ENCODE measurements at places on chromosomes 7 and 10.

GRCh38 chr7:108613949-108614381 is 44.3 kb downstream of the DNAJB9 start:
- DNase-seq, result no peak

DNA sequence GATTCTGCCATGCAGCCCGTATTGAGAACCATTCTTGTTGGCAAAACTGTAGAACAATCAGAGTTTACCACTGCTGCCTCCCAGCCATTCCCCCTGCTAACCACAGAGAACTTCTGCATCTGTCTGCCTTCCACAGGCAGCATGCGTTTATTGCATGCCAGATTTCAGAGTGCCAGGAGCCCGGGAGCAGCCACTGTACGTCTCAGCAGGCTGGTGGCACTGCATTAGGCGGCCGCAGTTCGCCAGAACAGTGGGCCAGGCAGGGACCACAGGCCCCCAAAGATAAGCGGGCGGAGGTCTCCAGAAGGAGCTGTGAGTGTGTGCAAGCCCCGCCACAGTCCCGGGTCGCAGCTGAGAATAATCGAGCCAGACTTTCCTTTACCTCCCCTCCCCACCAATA is 31.8 kb downstream of the ZNF467 start:
- DNase-seq, result no peak

GRCh38 chr10:21689881-21690280 is 155.8 kb downstream of the MLLT10 start:
- no peak for DNase-seq

DNA sequence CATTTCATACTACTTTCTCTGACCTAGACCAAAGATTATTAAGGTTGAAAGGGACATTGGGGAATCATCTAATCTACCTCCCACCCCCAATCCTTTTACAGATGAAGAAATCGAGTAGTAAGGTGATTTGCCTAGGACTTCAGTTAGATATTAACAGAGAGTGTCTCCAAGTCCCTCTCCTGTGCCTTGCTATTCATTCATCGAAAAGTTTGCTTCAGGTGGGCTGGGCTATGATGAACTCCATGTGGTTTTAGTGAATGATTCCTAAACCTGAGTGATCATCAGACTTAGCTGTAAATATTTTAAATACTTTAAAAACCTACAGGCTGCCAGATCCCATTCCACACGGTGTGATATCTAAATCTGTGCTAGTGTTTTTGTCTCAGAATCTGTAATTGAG is 259.4 kb upstream of the SORCS1 start:
- no peak for DNase-seq

DNA sequence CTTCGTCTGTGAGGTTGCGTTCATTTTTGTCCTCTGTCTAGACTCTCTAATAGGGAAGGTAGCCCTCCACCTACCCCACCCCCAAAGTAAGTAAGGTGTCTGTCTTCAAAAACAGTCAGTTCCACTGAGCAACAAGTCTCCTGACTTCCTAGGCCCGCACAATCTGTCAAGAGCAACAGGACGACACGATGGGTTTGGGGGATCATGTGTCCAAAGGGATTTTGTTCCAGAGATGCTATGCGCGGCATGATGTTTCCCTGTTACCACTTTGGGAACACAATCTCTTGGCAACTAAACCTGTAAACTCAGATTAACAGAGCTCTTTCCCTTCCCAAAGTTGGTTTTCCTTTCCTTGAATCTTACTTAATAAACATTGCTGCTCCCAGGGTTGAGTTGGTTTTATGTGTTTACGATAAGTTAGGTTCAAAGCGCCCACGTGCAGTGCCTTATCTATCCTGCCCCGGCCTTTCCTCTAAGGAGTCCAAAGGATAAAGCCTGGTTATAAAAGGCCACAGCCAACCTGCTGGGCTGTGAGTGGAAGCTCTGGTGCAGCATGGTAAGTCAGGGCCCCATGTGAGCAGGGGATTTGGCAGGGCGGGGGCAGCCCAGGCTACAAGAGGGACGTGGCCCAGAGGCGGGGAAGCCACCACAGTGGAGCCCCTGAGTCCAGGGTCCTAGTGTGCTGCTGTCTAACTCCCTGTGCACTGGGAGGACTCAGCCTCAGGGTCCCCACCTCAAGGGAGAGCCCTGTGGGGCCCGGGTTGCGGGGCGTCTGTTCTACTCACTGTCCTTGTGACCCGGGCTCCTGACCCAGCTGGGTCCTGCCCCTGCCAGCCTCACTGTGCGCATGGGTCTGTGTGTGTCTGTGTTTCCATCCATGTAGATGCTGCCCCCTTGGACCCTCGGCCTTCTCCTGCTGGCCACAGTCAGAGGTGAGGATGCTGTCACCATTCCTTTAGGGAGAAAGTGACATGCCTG is at the start of gene PNLIPRP2:
TSS of gene PNLIPRP2 (plus strand) at position 531 of the 978 bp plus-strand sequence.
- DNase-seq, result no peak

DNA sequence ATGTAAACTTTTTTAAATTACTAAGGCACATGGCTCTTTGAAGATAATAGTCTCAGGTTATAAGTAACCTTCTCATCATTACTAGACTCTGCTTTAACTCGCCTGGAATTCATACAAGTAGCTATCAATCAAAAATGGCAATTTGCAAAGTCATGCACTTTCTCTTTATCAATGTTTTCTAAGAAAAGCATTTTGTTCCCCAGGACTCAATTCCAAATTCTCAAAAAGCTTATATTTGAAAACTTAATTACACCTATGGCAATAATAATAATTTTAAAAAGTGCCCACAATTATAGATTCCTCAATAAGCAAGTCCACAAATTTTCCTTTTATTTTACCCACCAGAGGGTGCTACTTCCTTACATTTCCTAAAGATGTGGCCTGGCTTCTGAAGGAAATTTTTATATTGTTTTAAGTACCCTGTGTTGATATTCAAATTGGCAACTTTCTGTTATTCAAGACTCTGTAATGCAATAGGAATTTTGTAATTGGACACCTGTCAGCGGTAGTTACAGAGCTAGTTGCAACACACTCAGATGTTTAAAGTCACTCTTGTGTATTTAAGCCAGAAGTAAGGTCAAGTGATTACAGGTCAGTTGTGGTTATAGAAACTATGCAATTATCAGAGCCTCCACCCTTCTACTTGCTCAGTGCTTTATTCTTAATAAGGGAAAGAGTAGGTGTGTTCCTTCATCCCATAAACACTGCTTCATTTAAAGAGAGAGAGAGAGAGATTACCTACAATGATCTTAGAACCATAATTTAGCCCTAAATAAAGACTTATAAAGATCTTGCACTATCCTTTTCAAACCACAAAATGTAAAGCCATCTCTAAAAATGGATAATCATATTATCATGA is 47.1 kb upstream of the HYAL4 start:
- DNase-seq, result no peak
